ENCODE measurements at places on chromosomes 16 and 17. TPM values are rescaled to one million over a fixed set of nuclear protein-coding genes. Genes with fewer than 3 reads are reported as not detected.

The TAT gene
- 0.04 TPM for polyA plus RNA-seq

The ACSM2A gene
- not detected for polyA plus RNA-seq

The OXLD1 gene
- polyA plus RNA-seq: 85.5 TPM

The MC1R gene
- polyA plus RNA-seq: 9.6 TPM

The KRT20 gene
- not detected for polyA plus RNA-seq

The ACSM3 gene
- 2.0 TPM for polyA plus RNA-seq

The TBC1D3H gene
- not detected for polyA plus RNA-seq

The MEOX1 gene
- polyA plus RNA-seq: not detected

The FOXO3B gene
- polyA plus RNA-seq: 8.7 TPM

The TM4SF5 gene
- polyA plus RNA-seq: not detected

The SPECC1 gene
- 13.6 TPM for polyA plus RNA-seq

The NPIPA5 gene
- 7.4 TPM for polyA plus RNA-seq

The PROCA1 gene
- polyA plus RNA-seq: 11.1 TPM

The PRCD gene
- 13.3 TPM for polyA plus RNA-seq

The TMEM114 gene
- polyA plus RNA-seq: not detected

The CD300C gene
- not detected for polyA plus RNA-seq

The SEZ6 gene
- polyA plus RNA-seq: 0.91 TPM

The KRT40 gene
- not detected for polyA plus RNA-seq

The CEP112 gene
- polyA plus RNA-seq: 14.4 TPM

The CHRNE gene
- 1.1 TPM for polyA plus RNA-seq

The RHBDL1 gene
- polyA plus RNA-seq: 4.7 TPM
